ENCODE measurements at places on chromosomes 2 and 18.

- no peak for DNase-seq
These were observed 605.6 kb upstream of the SLC39A10 start for GRCh38 chr2:195051401-195051800.

DNA sequence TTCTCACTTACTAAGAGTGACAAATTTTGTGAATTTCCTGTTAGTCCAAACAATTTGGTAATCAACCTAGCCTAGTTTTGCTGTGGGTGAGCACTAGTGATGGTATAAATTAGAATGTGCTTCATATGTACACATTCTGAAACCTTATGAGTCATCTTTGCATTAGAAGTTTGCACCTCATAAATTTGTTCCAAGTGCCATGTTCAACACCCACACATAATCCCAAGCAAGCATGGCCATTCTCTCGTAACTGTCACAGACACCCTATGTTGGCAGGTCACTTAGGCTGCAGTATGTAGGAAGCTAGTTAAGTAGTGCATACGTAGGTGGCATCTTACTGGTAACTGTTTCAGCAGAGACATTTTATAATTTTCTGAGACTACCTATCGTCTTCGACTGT lies 46.9 kb downstream of the NAB1 start:
- peak; percentile 14 for DNase-seq

GRCh38 chr2:202278944-202279343 lies 13.4 kb downstream of the NOP58 start:
- DNase-seq, result no peak

DNA sequence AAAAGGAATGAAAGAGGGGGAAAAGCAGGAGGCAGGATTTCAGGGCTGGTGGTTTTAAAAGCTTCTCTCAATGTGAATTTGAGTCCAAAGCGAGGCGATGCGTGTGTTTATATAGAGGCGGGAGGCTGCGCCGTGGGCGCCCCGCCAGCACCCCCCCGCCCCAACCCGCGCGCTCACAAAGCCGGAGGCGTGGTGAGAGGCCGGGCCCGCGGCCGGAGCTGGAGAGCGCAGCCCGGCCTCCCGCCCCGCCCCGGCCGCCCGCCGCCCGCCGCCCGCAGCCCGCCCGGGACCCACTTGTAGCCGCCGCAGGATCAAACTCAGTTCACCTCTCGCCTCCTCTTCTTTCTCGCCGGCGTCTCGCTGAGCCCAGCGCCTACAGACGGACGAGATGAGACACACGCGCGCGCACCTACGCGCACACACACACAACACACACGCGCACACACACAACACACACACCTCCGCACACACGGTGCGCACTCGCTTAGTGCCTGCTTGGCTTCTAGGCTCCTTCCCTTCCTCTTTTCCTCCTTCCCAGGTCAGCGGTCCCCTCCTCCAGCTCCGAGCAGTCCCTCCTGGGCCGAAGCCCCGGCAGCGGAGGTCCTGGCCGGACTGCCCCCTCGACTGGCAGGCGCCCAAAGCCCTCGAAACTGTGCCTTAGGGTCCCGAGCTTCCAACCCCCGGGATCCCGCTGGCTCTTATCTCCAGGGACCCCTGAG lies 1.3 kb upstream of the CYP26B1 start:
- no peak for DNase-seq

GRCh38 chr2:4091869-4092268 lies 388.5 kb downstream of the DCDC2C start:
- DNase-seq, result no peak

GRCh38 chr2:7919510-7919909 lies 762.3 kb upstream of the ID2 start:
- DNase-seq, result no peak

DNA sequence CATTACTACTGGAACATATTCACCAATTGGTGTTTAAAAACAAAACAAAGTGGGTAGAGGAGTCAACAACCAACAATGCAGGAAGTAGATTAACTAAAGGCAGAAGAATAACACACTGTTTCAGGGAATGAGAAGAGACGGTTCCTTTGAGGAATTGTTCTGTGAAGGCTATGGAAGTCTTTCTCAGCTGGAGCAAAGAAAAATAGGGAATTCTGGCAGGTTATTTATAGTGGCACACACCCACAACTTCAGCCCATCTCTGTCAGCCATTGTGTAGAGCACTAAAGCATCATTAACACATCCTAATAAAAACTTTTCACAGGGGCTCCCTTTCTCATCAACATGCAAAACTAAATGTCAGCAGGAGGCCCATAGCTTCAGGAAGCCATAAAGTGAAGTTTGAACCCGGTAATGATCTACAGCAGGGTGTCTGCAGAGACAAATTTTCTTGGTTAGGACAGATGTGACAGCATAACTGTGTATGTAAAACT lies 113.6 kb downstream of the CDH2 start:
- no peak for DNase-seq

GRCh38 chr2:181123798-181124231 lies 143.4 kb downstream of the UBE2E3 start:
- peak; percentile 48 for DNase-seq

DNA sequence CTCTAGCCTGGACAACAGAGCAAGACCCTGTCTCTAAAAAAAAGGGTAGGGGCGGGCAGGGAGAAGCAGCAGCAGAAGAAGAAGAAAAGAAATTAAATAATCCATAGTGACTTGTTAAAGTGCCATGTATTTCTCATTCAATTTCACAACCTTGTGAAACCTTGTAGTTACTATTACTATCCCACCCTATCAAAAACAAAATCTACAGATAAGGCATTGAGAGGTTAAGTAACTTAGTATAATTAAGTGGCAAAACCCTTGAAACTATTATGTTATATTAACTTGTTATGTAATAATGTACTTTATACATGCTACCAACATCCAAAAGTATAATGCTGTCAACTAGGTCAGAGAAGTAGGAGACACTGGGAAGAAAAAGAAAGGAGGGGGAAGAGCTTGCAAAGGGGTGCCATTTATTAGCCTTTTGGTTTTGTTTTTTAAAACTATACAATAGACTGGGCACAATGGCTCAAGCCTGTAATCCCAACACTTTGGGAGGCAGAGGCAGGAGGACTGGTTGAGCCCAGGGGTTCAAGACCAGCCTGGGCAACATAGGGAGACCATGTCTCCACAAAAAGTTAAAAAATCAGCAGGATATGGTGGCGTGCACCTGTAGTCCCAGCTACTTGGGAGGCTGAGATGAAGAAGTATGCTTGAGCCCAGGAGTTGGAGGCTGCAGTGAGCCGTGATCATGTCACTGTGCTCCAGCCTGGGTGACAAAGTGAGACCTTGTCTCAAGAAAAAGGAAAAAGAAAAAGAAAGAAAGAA lies 11.3 kb downstream of the TLK1 start:
- DNase-seq, result no peak

GRCh38 chr2:101111917-101112771 lies 39.0 kb downstream of the TBC1D8 start:
- DNase-seq, result no peak

DNA sequence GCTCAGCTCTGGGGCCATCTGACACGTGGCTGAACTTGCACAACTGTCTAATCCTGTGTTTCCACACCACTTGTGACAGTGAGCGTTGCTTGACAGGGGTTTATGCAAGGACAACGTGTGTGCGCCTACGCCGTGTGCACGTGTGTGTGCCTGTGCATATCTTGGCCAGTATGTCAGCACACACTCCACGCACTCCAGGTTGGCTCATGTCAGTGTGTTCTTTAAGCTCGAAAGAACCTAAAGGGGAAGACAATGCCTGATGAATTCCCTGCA lies 85.6 kb upstream of the SALL3 start:
- no peak for DNase-seq

DNA sequence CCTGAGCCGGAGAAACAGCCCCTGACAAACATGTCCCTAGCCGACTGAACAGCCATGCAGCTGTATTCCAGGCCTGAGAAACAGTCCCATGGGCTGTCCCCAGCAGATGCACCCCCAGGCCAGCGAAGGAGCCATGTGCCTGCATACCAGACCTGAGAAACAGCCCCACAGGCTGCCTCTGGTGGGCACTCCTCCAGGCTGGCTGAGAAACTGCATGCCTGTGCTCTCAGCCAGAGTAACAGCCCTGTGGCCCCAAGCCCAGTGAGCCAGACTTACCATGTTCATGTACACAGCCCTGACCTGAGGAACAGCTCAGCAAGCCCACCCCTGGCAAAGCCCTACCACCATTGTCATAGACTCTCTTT lies 24.8 kb downstream of the BOLL start:
- no peak for DNase-seq

DNA sequence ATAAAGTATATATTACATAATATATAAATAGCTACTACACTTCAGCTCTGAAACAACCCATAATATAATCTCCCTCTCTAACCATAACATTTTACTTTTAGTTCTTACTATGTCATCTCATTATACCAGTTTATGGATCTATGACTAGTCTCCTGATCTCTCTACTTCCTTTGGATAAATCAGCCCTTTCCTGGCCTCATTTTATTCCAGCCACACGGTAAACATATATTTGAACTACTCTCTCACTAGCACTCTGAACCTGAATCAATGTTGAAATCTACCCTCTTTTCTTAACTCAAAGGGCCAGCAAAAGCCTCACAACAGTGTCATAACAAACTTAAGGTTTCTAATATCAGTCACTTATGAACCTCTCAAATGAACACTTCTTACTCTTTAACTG lies 62.6 kb downstream of the BAZ2B start:
- no peak for DNase-seq

DNA sequence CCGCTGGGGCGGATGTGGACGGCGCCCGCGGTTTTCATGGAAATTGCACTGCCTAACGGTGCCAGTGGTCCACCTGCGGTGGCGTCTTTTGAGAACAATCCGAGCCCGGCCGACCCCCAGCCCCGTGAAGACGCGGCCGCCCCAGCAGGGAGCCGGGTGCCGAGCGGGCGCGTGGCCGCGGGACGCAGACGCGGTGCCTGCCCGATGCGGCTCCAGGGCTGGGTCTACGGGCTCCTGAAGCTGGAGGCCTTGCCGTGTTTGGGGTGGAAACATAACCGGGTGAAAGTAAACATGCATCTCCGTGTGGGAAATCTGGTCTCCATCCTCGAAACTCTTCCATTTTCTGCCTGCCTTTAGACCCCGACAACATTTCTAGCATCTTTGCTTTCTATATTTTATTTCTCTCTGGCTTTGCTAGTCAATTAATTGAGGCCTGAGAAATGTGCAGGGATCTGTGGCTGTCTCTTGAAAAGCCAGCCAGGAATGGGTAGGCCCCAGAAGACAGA lies 572 bp downstream of the INPP4A start:
- no peak for DNase-seq

GRCh38 chr2:217497843-217498377 lies 504.9 kb downstream of the TNS1 start:
- no peak for DNase-seq

DNA sequence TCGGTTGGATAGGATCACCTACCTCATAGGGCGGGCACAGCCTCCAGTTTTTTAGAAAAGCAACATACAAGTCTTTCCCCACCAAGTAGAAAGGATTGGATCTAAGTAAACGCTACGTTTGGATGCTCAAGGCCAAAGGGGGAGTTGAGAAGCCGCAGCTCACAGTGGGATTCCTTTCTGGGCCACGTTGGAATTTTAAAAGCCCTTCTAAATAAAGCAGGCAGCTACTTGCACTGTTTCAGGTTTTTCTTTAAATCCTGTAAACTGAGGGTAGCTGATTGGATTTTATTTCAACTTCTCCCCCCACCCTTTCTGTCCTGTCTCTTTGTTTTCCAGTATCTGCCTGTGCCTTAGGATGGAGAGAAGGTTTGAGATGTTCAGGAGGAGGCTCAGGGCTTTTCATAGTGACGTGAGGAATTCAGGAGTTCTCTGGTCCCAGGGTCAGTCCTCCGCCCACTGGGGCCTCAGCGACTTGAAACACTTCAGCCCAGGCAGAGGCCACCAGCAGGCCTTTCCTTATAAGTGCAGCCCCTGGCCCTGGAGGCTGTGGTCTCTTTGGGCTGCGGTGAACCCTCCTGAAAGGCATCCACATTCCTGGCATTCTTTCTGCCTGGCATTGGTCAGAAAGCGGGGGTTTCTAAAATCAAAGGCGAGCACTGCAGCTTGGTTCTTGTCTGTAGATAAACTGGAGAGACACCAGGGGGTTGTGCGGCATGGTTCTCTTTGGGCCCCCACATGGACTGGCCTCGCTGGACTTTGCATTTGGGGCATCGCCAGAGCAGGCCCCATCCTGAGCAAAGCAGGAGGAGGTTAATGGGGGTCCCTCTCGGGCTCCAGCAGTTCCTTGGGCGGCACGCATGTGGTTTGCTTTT lies 44.5 kb downstream of the SH3BP4 start:
- no peak for DNase-seq

Measured in activated CD4-positive, alpha-beta T cell treated with anti-CD3 and anti-CD28 coated beads for 4 hours (primary cell).